ENCODE measurements at places on chromosomes 6 and 20.
A peak's percentile ranks its signal among the peaks of the same experiment; 100 is the strongest.

GRCh38 chr20:3074812-3075211 lies 3.4 kb downstream of the OXT start:
- DNase-seq = no peak

- DNase-seq = no peak
These were observed 590.7 kb downstream of the EYS start for GRCh38 chr6:65116326-65116725.

DNA sequence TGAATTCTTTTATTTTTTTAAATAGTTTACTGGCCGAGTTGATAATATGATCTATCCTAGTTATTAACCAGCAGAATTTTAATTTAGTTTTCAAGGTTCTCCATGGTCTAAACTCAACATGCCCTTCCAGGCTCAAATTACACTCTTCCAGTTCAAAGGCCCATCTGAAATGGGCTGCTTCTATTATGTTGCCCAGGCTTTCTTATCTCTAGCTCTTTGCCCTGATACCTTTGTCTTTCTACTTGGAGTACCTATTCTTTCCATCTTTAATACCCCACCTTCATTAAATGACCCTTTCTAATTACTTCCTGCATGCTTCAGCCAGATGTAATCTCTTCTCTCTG lies 541.2 kb upstream of the FLRT3 start:
- DNase-seq = no peak

GRCh38 chr6:34115403-34115795 lies 30.5 kb downstream of the GRM4 start:
- no peak for DNase-seq

DNA sequence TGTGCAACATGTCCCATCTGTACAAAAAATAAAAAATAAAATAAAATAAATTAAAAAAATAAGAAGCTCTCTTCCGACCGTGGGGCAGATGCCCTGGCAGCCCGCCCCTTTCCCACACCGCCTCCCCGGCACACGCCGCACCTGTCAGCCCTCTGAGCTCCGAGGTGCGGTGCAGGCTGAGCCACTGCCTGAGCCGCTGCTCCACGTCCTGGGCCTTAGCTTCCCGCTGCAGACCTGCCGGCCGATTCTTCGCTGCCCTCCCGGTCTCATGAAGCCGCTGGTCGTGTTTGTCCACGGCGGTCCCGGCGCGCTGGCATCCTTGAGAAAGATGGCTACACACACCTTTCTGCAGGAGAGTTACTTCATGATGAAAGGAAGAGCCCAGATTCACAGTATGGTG lies 10.7 kb upstream of the CLPSL2 start:
- no peak for DNase-seq

DNA sequence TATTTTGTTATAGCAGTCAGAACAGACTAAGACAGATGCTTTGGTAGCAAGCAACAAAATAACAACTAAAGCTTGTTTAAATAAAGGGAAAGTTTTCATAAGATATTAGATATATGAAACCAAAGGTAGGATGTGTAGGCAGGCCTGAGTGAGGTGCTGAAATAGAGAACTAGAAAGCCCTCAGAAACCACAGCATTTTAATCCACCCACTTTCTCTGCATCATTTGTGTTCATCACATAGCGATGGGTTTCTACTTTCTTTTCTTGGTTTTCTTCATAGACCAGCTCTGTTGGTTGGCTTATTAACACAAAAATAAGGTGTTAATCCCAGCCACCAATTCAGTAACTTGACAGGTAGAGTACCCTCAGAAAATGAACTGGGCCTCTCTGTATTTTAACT lies 58.6 kb downstream of the RPS12 start:
- peak; percentile 12 for DNase-seq
